A549 treated with CORT108297 at 1 μM for 4 hours (cell line): ENCODE measurements at places on chromosomes 6 and 20. TPM values are rescaled to one million over a fixed set of nuclear protein-coding genes. Genes with fewer than 3 reads are reported as not detected.

RIN2 gene
- total RNA-seq, result 26.6 to 29.8 TPM (median 29.4 TPM) in 5 replicates

FERMT1 gene
- total RNA-seq, result 15.4 to 17.4 TPM (median 16.2 TPM) in 5 replicates

PTCHD4 gene
- 0.05 to 0.08 TPM (median 0.06 TPM) in 3 of 5 replicates, not detected in the others for total RNA-seq

HLA-DMB gene
- 1.5 to 2.5 TPM (median 1.6 TPM) in 5 replicates for total RNA-seq

EXOC2 gene
- 11.3 to 12.6 TPM (median 12.1 TPM) in 5 replicates for total RNA-seq

RGS17 gene
- total RNA-seq, result 6.1 to 7.2 TPM (median 7.1 TPM) in 5 replicates

SOX4 gene
- total RNA-seq, result 10.3 to 16.1 TPM (median 12.1 TPM) in 5 replicates

TTI1 gene
- total RNA-seq, result 21.1 to 22.4 TPM (median 21.9 TPM) in 5 replicates

OPN5 gene
- total RNA-seq, result not detected in 5 replicates
